ENCODE measurements at places on chromosomes 4 and X. TPM values are rescaled to one million over a fixed set of nuclear protein-coding genes. Genes with fewer than 3 reads are reported as not detected.

- no peak for DNase-seq
Measured at GRCh38 chrX:47902161-47902560, 65.5 kb downstream of the ZNF81 start.

DHRSX gene
- 28.2 TPM for polyA plus RNA-seq

PAGE1 gene
- polyA plus RNA-seq = not detected

DNA sequence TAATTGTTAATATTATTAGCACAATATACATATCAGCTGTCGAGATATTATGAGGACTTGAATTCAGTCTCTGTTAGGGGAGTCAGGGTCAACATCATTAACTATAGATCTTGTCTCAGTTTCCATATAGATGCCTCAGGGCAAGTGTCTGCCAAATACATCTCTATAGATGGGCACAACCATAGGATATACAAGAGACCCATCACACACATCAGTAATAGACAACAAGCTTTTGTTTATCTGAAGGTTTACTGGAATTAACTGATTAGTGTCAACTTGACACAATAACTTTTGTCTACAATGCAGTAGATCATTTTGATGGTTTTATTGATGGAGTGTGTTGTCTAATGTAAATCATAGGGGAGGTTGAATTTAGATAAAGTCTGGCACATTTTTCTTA is 37.1 kb upstream of the PHOX2B start:
- no peak for DNase-seq

SYP gene
- polyA plus RNA-seq = 2.5 TPM

Data from left renal pelvis (tissue), 4 donors.